ENCODE measurements at places on chromosomes 7 and 10.
A peak's percentile ranks its signal among the peaks of the same experiment; 100 is the strongest.

GRCh38 chr10:116101616-116102315 is 171.2 kb downstream of the GFRA1 start:
- no peak for DNase-seq

- DNase-seq = no peak
Observed at GRCh38 chr7:84924353-84924752, 262.5 kb downstream of the SEMA3D start.

DNA sequence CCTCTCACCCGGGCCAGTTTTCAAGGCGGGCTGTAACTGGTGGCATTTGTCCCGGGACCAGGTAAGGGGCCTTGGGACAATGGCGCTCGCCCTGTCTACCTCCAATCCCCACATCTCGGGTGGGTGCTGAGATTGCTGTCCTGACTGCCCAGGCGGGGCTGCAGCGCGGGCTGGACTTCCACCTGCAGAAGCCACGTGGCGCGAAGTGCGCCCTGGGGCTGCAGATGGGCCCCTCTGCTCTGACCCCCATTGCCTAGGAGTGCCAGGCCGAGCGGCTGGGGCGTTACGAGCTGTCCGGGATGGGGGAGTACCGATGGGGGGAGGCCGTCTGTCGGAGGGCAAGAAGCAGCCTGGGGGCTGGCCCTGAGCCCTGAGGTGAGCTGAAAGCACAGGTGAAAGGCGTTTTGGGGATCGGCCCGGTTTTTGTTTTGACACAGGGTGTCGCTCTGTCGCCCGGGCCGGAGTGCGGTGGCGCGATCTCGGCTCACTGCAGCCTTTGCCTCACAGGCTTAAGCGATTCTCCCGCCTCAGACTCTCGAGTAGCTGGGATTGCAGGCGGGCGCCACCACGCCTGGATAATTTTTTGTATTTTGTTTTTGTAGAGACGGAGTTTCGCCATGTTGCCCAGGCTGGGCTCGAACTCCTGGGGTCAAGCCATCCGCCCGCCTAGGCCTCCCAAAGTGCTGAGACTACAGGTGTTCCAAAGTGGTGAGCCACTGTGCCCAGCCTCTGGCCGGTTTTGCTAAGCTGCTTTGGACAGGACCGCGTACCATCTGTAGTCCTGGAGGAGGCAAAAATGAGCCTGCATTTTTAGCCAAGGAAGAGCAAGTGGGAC is at the start of gene SFXN2:
SFXN2 (plus strand) TSS at position 16 of the 835 bp plus-strand sequence. CDS start 12,001 bp downstream, outside the sequence.
- peak; percentile 30 for DNase-seq

GRCh38 chr7:140168816-140169215 is 8.0 kb downstream of the KDM7A start:
- DNase-seq = no peak

DNA sequence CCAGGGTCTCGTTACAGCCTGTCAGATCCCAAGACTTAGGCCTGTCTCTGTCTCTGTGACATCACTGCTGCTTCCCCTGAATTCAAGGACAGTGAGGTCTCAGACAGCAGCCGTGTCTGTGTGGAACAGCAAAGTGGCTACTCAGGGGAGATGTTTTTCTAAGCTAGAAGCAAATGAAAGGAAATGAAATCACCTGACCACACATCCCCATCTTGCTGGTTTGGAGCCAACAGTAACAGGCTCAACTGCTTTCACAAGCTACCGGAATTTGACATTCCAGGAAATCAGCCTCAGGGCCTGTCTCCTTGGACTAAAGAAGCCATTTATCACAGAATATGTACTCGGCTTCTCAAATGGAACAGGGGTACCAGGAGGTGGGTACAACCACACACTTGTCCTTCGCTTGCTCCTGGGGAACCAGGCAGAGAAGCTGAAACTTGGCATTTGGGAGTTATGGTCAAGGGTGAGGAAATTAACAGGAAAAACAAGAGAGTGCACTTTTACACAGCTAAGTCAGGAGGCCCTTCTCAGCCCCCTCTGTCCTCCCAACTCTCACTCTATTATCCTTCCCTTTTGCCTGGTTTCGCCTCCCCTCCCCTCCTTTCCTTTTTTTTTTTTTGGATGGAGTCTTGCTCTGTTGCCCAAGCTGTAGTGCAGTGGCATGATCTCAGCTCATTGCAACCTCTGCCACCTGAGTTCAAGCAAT is 73.2 kb downstream of the SPDYE5 start:
- DNase-seq = no peak

DNA sequence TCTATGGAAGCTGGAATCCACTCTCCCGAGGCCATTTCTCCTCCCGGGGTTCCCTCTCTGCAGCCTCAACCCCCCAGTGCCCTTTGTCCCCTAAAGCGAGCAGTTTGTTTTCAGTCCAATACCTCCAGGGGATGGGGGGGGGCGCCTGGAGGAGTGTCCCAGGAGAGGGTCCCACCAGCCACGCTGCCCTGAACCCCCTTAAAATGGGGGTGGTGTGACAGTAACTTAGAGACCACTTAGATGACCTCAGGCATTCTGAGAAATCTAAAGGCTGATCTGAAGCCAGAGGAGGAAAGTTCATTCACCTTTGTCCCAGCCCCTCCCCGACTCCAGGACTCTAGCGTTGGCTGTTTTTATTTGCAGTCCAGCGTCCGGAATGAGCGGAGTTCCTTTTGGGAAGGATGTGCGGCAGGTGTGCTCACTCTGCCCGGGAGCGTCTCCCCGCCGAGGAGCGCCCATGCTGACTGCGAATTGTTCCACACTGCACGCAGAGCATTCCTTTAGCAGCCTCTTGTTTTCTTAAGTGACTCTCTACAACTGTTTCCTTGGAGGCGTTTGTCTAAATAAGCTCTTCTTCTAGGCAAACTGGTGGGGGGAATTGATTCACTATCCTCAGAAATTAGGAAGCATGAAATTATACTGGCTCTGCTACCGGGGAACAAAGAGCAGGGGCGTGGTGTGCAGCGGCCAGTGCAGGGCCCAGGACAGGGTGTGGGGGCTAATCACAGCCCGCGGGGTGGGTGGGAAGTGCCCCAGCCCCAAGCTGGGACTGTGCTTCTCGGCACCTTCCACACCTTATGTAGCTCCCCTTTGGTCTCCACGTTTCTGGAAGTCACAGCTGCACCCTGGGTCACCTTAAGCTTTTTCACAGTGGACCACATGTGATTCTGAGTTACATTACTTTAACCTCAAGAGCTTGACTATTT is 46.3 kb downstream of the SYPL1 start:
- no peak for DNase-seq

DNA sequence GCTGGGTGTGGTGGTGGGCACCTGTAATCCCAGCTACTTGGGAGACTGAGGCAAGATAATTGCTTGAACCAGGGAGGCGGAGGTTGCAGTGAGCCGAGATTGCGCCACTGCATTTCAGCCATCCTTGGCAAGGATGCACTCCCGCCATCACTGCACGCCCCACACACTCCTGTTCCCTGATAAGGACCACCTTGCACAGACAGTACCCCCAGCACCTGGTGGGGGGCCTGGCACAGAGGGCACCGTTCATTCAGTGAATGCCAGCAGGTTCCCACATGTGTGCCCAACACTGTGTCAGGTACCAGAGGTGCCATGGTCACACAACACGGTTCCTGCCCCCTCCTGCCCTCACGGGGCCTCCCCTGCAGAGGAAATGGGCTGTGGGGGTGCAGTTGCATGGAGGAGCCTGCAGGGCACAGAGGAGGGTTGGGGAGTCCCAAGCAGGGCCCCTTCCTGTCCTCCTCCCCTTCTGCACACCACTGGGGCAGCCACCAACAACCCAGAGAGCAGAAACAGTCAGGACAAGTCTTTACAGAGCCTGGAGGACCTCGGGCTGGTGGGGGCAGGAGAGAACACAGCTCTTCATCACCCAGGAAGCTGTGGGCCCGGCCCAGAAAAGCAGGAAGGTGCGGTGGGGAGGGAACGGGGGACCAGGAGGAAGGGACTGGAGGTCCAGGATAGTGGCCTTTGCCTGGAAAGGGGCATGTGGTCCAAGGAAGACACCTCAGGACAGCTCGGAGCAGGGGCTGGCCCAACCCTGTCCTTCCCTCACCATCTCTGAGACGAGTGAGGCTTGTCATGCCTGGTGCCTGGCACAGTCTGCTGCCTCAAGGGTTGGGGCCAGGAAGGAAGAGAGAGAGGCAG is 7.1 kb downstream of the CRYGN start:
- no peak for DNase-seq

GRCh38 chr10:118698421-118698820 is 56.3 kb downstream of the CACUL1 start:
- no peak for DNase-seq

DNA sequence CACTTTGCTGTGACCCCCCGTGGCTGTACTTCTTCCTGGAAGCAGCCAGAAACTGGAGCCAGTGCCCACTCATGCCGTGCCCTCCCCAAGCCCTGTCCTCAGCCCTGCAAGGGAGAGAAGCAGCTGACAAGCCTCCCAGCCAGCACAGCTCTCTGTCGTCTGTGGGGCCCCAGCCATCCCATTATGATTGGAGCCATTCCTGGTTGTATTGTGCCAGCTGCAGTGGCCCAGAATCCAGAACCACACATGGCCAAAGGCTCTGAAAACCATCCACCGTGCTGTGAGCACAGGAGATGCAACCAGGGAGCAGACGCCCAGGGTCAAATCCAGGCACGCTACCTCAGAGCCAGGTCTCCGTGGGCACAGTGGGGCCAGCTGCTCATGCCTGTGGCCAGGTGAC is 18.7 kb downstream of the GRID2IP start:
- no peak for DNase-seq

- no peak for DNase-seq
Observed at GRCh38 chr10:52895059-52895458, 122.5 kb upstream of the MBL2 start.

DNA sequence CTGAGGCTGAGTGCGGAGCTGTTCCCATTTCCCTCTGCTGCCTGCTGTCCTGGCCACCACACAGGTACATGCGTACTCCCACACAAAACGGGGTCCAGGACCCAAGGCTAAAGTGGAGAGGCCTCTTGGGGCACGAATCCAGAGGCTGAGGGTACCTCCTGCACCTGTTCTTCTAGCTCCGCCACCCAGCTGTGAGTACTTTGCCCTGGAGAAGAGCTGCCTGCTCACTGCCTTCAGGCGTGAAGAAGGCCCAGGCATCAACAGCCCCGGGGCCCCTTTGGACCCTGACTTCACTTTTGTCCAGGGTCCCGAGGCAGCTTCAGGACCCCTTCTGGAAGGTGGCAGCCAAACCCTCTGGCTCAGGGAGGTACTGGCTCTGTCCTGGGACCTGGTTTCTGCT is 88.6 kb downstream of the HIF1AN start:
- no peak for DNase-seq

DNA sequence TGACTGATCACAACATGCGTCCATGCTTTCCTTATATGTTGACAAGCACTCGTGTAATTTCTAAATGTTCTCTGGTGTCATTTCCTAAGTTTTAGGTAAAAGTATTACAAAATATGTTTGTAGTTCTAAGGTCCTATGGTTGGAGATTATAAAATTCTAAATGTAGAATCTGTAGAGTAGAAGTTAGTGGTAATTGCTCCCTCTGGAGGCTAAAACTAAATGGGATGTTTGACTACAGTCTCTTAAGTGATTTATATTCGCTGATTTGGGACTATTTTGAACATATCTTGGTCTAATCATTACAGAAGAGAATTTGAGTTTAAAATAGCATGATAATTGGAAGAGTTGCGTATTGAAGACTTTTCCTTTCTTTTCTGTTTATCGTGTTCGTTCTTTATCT is 74.1 kb downstream of the ZMYND11 start:
- no peak for DNase-seq

- no peak for DNase-seq
Observed at GRCh38 chr10:14731875-14732512, 42.7 kb downstream of the FAM107B start.

- DNase-seq = no peak
Observed at GRCh38 chr7:50832744-50833143, 50.0 kb upstream of the GRB10 start.

- DNase-seq = no peak
Observed at GRCh38 chr7:98945852-98946251, 67.5 kb downstream of the TRRAP start.

DNA sequence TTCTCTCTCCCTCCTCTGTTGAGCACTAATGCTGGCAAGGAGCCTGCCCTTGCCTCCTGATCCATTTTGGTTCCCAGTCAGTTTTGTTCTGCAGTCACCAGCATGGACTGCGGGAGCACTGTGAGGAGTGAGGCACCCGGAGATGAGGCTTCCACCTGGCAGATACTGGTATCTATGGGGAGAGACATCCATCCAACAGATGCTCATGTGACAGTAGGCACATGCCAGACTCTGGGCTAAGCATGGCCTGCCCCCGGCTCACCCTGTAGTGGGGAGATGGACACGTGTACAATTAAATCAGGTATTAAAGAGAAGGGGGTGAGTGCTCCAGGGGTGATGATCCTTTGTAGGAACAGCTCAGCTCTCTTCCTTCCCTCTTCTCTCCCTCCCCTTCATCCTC is 74.0 kb upstream of the PODXL start:
- DNase-seq = no peak

GRCh38 chr7:1607696-1608095 is 37.9 kb upstream of the PSMG3 start:
- DNase-seq = no peak

- DNase-seq = no peak
Observed at GRCh38 chr10:11231285-11231684, 213.6 kb downstream of the CELF2 start.

DNA sequence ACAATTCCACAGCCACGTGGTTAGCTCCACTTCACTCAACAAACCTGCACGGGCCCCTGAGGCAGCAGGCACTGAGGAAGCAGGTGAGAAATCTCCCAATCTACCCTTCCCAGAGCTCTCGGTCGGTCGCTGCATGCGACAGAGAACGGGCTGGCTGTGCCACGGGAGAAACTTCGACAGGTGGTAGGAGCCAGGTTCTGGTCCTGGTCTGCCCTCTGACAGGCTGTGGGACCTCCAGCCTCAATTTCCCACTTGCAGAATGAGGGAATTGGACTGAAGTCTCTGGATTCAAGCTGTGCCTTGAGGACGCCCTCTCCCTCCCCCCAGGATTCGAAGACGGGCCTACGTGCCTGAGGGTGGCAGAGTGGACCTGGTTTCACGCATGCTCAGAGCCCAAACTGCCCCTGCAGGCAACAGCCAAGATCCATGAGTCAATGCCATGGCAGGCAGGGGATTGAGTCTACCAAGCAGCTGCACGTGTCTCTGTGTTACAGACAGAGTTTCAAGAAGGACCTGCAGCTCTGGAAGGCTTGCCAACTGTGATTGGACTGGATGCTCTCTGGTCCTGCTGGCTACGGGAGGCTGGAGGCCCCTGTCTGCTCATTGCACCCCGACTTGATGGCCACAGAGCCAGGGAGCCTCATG is 215.0 kb downstream of the USP6NL start:
- no peak for DNase-seq

DNA sequence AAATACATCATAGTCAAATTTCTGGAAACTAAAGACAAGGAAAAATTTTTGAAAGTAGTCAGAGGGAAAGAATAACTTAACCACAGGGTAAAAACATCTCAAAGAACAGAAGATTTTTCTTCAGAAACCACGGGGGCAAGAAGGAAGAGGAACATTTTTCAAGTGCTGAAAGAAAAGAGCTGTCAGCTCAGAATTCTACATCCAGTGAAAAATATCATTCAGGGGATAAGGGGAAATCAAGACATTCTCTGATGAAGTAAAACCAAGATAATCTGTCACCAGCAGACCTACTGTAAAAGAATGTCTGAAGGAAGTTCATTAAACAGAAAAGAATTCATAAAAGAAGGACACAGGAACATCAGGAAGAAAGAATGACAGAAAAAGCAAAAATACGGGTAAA is 111.2 kb upstream of the TMEM72 start:
- DNase-seq = no peak

- no peak for DNase-seq
Observed at GRCh38 chr7:108077709-108078108, 52.5 kb downstream of the LAMB4 start.
